GOT3 (cell line): ENCODE measurements at places on chromosomes 1 and 21.

- DNase-seq, result no peak
These were observed 32.2 kb downstream of the SNX27 start for GRCh38 chr1:151644001-151644400.

- DNase-seq, result no peak
These were observed 14.1 kb downstream of the BCAN start for GRCh38 chr1:156655904-156656516.

DNA sequence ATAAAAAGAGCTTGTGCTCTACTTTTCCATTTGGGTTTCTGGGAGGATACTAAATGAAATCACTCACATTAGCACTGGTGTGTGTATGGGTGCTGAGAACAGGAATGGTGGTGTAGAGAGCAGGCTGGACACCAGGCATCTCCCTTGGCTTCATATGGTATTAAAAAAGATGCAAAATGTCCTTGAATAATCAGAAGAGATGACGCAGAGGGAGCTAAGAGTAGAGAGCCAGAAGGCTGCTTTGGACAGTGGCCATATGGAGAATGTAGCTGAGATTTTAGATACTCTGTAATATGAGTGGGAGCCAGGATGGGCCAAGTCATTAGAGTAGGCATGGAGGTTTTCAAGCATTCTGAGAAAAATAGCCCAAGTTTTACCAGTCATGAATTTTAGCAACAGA, 112.3 kb upstream of the ZRANB2 start:
- DNase-seq, result no peak

DNA sequence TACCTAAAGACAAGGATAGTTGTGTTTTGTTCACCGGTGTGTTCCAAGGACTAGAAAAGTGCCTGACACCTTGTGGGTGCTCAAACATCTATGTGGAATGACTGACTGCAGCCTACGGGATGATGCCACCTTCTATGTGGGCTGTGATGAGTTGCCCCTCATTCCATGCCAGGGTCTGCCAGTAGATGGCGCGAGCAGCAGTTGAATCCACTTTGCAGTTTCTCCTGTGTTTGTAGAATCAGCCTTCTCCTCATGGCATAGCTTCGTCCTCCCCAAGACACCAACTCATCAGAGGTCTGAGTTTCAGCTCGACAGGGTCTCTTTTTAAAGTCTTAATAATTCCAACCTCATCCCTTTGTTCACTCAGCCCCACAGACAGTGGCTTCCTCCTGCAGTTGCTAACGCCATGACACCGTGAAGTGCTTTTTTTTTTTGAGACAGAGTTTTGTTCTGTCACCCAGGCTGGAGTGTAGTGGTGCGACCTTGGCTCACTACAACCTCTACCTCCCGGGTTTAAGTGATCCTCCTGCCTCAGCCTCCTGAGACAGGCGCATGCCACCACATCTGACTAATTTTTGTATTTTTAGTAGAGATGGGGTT, 133.7 kb downstream of the CAPN8 start:
- peak; percentile 3 for DNase-seq

DNA sequence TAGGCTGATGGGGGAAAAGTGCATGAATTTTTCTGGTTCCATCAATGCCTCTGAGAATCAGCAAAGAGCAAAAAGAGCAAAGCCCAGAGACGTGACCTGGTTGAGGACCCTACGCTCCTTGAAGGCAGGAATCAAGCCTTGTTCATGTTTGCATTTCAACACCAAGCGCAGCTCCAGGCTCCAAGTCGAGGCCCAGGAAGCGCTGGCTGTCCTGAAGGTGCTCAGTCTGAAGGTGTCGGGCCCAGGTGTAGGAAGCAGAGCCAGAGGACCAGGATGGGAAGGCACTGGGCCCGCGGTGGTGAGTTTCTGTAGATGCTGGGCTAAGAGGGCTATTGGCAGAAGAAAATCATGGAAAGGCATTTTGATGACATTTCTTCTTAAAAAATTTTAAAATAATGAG, 25.6 kb upstream of the KCNE2 start:
- no peak for DNase-seq

DNA sequence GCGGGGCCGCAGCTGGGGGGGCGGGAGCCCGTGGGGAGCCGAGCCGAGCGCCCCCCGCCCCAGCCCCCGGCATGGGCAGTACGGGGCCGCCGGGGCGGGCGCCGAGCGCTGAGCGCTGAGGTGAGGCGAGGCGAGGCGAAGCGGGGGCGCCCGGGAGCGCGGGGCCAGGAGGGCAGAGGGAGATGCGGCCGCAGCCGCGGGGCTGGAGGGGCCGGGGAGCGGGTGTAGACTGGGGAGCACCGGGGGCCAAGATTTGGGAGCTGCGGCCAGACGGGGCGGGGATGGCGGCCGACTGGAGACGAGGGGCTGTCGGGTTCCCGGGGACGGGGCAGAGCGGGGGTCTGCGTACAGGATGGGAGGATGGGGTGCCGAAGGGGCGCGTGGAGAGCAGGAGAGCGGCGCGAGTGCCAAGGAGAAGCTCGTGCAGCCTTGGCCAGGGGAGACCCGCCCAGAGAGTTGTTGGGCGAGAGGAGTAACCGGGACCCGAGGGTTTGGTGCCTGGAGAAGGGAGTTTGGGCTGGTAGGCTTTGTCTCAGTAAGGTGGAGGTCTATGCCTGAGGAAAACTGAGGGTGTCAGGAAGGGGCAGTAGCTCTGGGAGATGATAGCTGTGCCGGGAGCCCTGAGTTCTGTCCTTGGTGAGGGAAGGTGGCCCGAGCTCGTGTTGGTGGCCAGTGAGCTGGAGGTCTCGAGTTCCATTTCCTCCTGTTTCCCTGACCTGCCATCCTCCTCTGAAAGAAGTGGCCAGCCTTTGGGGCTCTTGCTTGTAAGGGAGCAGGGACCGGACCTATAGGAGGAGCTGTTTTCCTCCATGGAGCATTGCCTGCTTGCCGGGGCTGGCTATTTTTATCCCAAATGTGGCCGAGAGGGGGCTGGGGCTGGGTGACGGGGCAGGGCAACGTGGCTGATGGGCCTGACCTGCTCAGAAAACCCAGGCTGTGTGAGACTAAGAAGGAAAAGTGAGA, 539 bp downstream of the ATP8B2 start:
- DNase-seq, result peak; percentile 59

DNA sequence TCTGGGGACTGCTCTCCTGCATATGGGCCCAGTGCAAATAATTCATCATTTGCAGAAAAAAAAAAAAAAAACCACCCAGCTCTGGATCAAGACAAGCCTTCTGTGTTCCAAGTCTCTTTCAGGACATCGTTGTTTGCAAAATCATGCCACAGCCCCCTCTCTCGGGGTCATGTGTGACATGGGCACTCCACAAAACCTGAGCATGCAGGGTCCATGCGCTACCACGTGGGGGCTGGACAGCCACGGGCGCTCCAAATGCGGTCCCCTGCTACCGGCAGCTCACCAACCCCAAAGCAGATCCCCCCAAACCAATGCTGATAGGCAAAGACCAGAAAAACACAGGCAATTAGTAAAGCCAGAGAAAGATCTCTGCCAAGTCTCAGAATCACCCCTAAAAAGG, 17.6 kb downstream of the NPHP4 start:
- no peak for DNase-seq

DNA sequence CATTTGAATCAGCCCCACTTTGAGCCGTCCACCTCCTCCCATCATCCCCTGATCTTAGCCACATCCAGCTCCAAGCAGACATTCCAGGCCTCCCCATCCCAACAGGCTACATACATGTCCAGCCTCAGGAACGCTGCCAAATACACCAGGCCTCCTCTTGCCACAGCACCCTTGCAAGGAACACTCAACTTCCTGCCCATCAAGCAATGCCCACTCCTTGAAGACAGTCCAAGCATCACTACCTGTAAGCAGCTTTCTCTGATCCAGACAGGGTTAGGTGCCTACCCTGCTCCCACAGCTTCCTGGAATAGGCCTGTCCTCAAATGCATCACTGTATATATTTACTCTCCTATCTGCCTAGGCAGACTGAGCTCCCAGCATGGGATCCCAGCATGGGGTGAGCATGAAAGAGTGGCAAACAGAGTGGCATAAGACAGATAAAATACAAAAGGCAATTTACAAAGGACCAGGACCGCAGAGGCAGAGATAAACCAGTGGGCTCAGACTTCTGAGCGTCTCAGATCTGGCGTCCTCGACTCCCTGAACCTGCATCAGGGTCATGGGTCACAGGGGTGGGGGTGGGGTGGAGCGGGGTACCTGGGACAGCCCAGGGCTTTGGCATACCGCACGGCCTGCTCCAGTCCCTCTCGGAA, 816 bp downstream of the HYI start:
- no peak for DNase-seq

GRCh38 chr1:7046314-7046713, 261.1 kb downstream of the CAMTA1 start:
- peak; percentile 19 for DNase-seq

GRCh38 chr1:225254676-225255075, 173.2 kb downstream of the LBR start:
- no peak for DNase-seq

- DNase-seq, result no peak
These were observed 98.9 kb upstream of the SLC2A1 start for GRCh38 chr1:43057567-43057966.

DNA sequence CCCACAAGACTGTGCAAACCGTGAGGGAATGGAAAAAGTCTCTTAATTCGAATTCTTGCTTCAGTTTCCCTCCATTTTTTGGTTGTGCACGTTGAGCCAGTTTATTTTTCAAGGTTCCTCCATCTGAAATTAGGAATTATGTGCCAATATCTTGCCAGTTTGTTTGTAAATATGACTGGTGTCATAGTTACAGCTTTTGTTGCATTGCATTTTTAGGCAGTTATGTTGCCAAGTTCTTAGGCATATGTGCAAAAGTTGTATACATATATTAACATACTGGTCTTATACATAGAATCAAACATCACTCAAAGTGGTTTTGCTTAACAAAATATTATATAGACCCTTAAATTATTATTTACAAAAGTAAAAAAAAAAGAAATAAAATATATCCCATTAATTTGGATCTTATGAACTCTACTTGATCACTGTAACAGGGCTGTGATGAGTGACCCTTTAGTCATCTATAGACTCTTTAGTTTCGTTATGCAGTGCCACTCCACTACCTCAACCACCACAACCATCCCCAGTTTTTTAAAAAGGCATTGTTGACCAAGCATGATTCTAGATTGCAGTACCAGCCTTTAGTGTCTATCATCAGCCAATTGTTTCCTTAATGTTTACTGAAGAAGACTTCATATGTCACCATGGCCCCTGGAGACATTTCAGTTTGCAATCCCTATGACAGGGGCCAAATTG, 20.9 kb upstream of the DYNLT5 start:
- DNase-seq, result no peak

GRCh38 chr1:220884109-220884980, 5.1 kb downstream of the HLX start:
- no peak for DNase-seq

- no peak for DNase-seq
These were observed 61.3 kb downstream of the BCAR3 start for GRCh38 chr1:93620172-93620840.

GRCh38 chr1:159929155-159930051, 4.1 kb upstream of the TAGLN2 start:
- DNase-seq, result no peak

GRCh38 chr1:247548769-247549182, at the start of gene GCSAML:
TSS of gene GCSAML (plus strand) at chr1:247549134. CDS start at chr1:247549192, 58 bp downstream.
- DNase-seq, result no peak

DNA sequence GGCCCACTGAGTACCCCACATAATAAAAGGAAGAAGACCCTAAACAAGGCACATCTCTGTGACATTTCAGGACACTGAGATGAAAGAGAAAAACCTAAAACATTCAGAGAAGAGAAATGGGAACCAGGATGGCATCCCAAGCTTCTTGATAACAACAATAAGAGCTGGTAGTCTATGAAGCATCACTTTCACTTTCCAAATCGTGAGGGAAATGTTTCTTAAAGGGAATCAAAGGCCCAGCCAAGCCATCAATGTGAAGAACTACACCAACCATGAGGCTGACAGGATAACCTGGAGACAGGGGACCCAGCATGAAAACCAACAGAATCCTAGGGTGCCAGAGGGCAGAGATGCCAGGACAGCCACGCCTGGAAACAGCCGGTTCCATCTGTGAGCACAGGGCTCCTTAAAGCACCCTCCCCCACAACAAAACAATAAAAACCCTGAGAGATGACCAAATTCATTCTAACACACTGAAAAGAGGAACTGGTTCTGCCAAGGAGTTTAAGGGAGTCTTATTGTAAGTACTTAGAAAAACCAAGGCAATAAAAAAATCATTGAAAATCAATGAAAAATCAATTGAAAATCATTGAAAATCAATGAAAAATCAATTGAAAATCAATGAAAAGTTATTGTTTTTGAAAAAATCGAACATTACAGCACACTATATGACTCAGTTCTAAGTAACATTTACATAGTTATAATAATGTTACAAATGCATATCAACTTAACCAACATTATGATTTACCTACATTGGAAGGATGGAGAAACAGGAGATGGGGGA, 141.5 kb upstream of the ERG start:
- no peak for DNase-seq

DNA sequence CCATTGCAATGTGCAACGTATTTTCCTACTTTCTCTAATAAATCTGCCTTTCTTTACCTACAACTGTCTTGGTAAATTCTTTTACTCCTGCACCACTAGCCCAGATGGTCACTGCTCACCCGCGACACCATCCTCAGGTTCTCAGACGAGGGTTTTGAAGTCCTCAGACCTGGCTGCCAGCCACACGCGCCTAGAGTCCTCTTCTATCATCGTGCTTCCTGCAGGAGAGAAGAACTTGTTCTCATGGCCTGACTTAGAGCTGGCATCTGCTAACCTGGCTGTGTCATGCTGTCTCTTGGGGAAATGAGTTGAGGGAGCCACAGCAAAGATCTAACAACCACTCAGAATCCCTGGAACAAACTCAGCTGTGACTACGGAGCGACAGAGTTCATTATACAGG, 30.3 kb upstream of the PGBD5 start:
- DNase-seq, result no peak

DNA sequence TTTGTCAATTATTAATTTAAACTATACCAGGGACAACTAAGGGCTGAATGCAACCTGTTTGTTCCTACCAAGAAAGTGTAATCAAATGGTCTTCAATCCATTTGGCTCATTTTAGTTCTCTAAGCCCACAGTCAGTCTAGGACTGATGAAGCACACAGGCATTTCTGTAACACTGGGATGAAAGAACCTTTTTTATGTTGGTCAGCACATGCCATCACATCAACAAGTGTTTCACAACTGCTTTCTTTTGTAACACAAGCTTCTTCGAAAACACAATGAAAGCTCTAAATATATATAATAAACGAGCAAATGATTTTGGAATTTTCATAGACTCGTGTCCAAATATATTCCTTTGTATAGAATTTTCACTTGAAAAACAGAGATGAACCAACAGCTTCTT, 28.8 kb downstream of the HEATR1 start:
- DNase-seq, result no peak

- no peak for DNase-seq
These were observed 301.9 kb upstream of the RUNX1 start for GRCh38 chr21:35350965-35351364.
